SJSA1 (cell line): ENCODE measurements at places on chromosomes 3 and 15.

- DNase-seq, result no peak
These were observed 69.4 kb downstream of the CRTC3 start for GRCh38 chr15:90599116-90599515.

DNA sequence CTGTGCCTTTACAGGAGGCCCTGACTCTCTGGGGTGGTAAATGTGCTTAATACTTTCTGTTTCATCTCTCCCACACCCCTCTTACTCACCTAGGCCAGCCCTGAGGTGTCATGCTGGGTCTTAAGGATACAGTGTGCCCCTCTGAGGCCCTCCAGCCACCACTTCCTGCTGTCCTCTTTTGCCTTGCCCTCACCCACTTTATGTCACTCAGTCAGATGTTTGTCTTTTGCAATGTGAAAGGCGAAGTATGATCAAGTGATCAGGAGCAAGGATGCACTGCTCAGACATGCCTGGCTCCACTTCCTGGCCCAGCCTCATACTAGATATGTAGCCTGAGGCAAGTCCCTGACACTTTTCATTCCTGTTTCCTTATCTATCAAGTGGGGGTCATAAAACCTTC, 339.0 kb upstream of the NR2E3 start:
- no peak for DNase-seq

GRCh38 chr3:16548721-16549120, 35.2 kb upstream of the RFTN1 start:
- peak; percentile 64 for DNase-seq

GRCh38 chr3:69425249-69425648, 39.4 kb upstream of the FRMD4B start:
- DNase-seq, result no peak

- DNase-seq, result peak; percentile 62
These were observed 1.0 kb downstream of the ANP32A start for GRCh38 chr15:68819495-68820294.
